Activated CD4-positive, alpha-beta T cell treated with anti-CD3 and anti-CD28 coated beads for 24 hours (primary cell): ENCODE measurements at places on chromosomes 4 and X.

DNA sequence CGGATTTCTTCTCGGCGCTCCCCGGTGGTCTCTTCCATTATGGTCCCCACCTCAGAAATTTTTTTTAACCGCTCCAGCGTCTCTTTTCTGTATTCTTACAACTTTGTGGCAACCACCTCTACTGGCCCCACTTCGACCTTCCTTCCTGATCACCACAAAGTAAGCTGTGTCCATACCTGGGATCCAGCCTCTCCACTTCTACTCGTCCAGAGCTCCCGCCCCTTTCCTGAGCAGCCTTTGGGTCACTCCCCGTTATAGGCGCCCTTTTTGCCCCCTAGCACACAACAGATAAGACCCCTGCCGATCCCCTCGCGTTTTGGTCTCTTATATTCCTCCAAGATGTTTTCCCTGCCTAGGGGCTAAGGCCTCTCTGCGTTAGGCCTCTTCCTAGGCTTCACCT, 557 bp downstream of the PIGG start:
- DNase-seq: no peak

DNA sequence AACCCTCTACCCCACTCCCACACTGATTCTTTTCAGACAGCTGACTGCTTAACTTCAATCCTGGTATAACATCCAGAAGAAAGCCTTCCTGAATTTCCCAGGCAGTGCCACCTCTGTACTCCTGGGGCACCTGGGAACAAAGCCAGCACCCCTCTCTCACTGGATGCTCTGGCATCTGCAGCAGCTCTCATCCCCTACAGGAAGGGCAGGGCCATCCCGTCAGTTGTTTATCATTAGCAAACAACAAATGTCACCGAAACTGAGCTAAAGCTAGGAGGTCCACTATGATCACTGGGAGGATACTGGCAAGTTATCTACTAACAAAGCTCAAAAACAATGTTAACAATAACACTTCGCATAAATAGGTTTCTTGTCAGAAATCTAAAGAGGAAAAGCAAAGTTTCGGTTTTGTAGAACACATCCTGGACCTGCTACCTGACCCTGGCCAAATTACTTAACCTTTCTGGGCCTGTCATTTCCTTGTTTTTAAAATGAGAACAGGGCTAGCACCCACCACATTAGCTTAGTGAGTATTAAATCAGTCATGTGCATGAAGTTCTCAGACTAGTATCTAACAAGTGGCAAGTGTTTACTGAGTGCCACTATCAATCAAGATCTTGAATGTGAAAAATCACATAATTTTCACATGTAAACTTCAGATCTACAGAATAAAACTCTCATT, 86.6 kb downstream of the NR3C2 start:
- DNase-seq: no peak

DNA sequence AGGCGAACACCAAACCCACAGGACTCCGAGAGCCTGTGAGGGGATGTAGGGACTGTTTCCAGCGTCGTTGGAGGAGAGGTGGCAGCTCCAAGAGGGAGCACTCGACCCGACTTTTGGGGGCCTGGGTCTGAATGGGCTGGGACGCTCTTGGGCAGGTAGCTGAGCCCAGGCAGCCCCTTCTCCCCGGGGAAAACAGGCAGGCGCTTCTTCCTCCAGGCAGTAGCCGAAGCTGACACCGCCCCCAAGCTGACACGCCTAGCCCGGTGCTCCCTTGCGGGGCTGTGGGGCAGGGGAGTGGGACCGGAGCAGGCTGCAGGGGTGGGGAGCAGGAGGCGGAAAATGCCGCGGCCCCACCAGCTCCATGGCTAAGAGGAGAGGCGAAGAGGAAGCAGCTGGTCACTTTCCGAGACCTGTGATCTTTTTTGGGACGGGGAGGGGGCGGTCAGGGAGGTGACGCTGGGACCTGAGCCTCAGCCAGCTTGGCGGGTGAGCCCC, 4.2 kb downstream of the NKX1-1 start:
- DNase-seq: no peak

DNA sequence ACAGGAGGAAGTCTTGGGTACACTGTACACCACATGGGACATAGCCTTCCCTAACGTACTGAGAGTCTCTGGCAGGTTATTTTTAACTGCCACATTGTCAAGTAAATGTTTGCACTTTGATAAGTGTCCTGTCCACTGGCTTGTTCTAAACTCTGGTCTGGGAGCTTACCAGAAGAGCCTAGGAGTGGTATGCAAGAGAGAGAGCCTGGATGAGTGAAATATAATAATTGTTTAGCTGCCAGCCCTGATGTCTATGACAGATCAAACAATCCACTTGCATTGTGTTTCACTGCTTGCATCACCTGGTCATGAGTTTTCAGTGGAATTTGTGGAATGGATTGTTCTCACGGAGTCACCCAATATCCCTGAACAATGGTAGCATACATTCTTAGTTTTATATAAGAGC, 91.6 kb downstream of the SHROOM3 start:
- DNase-seq: no peak

GRCh38 chr4:20428436-20429160, 176.9 kb downstream of the SLIT2 start:
- no peak for DNase-seq

DNA sequence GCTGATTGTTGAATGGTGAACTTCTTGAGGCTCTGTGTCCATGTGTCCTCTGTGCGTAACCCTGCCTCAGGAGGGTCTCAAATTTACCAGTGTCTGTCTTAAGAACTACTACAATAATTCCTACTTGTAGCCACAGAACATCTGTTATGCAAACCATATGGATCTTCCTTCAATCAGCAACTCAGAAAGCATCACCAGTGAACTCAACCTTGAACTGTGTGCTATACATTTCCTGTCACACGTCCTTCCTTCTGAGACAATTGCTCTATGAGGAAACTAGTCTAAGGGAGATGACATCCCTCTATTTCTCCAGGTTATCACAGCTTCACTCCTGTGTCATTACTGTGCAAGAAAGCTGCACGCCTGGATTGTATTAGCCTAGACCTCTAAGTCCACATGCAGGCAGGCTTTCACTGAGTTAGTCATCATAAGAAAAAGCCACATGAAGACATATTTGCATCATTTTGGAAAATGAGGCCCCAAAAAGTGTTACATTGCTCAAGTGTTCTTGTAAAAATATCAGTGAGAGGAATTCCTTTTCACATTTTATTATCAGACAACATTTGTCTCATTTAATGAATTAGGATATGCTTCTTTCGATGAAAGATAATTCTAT, 157.8 kb downstream of the AFF2 start:
- DNase-seq: no peak

DNA sequence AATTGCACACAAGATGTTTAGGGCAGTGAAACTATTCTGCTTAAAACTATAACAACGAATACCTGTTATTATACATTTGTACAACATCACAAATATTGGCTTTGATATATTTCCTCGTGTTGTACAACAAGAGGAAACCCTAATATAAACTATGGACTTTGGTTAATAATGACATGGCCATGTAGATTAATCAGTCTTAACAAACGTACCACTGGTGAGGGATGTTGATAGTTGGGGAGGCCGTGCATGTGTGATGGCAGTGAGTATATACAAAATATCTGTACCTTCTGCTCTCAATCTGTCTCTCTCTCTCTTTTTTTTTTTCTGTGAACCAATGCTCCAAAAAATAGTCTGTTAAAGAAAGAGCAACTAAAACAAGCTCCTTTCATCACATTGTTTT, 22.2 kb upstream of the HPGD start:
- DNase-seq: no peak

DNA sequence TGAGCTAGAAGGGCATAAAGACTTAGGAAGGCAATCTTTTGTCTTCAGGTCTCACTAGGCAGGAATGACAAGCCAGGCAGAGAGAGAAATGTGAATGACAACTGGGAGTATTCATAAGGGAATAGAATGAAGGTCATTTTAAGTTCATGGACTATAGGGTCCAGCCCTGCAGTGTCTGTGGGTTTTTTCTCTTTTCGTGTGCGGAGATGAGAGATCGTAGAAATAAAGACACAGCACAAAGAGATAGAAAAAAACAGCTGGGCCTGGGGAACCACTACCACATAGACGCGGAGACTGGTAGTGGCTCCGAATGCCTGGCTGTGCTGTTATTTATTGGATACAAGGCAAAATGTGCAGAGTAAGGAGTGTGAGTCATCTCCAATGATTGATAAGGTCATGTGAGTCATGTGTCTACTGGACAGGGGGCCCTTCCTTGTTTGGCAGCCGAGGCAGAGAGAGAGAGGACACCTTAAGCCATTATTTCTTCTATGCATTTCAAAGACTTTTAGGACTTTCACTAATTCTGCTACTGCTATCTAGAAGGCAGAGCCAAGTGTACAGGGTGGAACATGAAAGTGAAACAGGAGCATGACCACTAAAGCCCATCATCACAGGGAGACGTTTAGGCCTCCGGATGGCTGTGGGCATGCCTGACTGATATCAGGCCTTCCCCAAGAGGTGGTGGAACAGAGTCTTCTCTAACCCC, 921.8 kb upstream of the PCDH10 start:
- DNase-seq: no peak

GRCh38 chrX:25158635-25159034, 142.9 kb upstream of the ARX start:
- no peak for DNase-seq

GRCh38 chr4:139660568-139661043, 5.0 kb upstream of the MGST2 start:
- no peak for DNase-seq

GRCh38 chr4:121034017-121034416, 38.3 kb downstream of the NDNF start:
- DNase-seq: no peak
